Retina (tissue), 1 donor: ENCODE measurements at places on chromosomes 16 and 17.

GRCh38 chr17:61477204-61477834 lies 25.1 kb downstream of the TBX4 start:
- DNase-seq: no peak

DNA sequence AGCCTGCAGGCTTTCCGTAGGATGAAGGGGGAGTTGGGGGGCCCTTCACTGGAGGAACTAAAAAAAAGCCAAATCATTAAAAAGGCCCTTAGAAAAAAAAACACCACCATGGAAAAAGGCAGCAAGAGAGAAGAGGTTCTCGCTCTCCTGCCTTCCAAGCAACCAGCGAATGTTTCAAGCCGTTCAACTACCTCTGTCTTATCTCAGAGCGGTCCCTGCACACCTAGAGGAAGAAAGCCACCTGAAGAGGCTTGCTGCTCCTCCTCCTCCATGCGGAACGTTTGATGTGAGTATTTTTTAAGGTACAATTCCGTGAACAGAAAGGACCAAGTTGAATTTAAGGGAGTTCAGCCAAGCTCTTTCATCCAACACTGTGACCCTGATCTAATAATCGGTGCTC lies 9.2 kb downstream of the NXN start:
- DNase-seq: no peak

GRCh38 chr17:57377094-57377493 lies 120.8 kb downstream of the MSI2 start:
- DNase-seq: no peak

DNA sequence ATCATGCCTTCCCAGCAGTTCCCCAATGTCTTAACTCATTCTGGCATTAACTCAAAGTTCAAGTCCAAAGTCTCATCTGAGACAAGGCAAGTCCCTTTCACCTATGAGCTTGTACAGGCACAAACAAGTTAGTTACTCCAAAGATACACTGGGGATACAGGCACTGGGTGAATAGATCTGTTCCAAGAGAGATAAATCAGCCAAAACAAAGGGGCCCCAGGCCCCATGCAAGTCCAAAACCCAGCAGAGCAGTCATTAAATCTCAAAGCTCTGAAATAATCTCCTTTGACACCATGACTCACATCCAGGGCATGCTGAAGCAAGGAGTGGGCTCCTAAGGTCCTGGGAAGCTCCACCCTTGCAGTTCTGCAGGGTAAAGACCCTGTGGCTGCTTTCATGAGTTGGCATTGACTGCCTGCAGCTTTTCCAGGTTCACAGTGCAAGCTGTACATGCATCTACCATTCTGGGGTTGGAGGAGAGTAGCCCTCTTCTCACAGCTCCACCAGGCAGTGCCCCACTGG lies 332.2 kb upstream of the KIF2B start:
- DNase-seq: no peak
